ENCODE measurements at places on chromosomes 1 and 21.

DNA sequence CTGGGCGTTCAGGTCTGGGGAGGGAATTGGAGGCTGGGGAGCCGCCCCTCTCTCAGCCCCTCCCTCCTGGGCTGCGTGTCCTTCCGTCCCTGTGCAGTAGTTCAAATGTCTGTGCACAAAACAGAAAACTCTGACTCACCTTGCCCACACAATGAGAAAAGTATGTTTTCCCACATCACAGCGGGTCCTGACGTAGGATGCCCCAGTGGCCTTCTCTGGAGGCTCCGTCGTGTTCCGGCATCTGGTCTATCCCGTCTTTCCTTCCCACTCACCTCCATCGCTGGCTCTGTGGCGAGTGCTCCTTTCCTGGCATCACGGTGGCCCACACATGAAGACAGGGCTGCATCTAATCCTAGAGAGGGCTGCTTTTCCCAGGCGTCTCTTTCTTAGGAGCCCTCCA is 224.0 kb downstream of the KAZN start:
- ATAC-seq: peak; percentile 72

GRCh38 chr1:11970441-11971185 is 9.6 kb upstream of the MFN2 start:
- no peak for ATAC-seq

- ATAC-seq: peak; percentile 71
These were observed 1.1 kb downstream of the AGTRAP start for GRCh38 chr1:11736746-11737639.

- ATAC-seq: no peak
These were observed 177.1 kb downstream of the HHAT start for GRCh38 chr1:210505601-210506496.

DNA sequence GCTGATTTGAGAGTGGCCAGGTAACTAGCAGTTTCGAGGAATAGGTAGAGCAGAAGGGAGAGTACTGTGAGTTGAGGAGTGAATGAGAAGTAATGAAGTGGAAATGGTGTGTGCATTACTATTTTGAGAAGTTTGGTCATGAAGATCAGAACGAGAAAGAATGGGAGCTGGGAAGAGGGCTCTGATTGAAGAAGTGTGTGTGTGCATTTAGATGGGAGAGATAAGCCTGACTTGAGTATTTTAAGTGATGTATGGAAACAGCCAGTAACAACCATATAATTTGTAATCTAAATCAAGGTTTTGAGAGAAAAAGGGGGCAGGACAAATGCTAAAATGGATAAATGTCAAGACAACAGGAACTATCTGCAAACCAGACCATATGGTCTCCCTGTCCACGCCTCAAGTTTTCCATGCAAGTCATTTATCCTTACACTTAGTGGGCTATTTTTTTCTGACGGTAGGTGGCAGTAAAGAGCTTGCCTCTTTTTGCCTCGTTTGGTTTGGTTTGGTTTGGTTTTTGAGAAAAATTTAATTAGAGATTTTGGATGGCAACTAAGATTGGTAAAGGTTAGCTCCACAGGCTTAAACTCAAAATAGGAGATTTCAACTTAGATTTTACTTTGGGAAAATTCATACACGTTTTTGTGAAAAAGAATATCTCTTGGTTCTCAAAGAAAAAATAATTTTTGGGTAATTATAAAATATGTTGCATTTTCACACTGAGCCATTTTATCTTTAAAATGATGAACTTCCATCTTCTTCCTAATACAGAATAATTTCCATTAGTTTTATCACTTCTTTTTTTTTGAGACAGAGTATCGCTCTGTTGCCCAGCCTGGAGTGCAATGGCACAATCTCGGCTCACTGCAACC is 9.5 kb upstream of the B3GALNT2 start:
- ATAC-seq: peak; percentile 56

DNA sequence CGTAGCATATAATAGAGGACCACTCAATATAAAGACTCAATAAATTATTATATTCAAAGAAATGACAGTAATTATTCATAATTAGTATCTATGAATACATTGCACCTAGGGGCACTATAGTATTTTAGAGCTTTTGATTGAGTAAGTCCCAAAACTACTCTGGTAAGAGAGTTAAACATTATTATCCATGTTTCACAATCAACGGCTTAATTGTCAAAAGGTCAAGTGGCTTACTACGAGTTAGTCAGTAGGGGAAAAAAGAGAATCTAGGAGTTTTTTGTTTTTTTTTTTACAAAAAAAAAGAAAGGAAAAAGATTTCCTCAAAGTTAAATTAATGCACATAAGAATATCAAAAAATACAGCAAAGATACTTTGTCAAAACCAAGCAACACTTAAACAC is 20.4 kb upstream of the LAMC1 start:
- no peak for ATAC-seq

GRCh38 chr1:155037851-155038441 is 4.3 kb downstream of the DCST1 start:
- ATAC-seq: peak; percentile 65

- peak; percentile 55 for ATAC-seq
These were observed at the start of gene TGFB2 for GRCh38 chr1:218344814-218345672. TGFB2 (plus strand) TSS chr1:218345336; CDS start chr1:218346702, 1,366 bp downstream.

DNA sequence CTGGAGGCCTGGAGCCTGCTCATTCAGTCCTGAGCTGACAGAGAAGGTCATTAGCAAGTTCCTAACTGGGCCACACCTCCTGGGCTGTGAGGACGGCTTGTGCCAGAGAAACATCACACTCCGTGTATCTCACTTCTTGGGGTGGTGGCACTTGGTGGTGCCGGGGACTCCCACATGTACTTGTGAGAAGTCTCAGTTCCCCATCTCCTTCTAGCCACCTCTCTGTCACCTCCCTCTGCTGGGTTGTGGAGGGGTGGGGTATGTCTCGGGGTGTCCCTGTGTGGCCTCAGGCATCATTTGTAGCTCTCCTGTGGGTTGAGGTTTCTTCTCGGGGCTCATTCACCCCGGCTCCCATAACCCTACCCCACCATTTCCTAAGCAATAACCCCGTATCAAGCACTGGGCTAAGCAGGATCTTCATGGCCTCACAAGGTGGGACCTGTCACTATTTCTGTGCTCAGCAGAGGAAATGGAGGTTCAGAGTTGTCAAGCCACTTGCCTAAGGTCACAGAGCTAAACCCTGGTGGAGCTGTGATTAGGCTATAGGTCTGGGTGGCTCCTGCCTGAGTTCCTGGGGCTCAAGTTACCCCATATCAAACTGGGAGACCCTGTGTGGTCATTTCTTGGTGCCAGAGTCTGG is 62.5 kb downstream of the UBIAD1 start:
- no peak for ATAC-seq

DNA sequence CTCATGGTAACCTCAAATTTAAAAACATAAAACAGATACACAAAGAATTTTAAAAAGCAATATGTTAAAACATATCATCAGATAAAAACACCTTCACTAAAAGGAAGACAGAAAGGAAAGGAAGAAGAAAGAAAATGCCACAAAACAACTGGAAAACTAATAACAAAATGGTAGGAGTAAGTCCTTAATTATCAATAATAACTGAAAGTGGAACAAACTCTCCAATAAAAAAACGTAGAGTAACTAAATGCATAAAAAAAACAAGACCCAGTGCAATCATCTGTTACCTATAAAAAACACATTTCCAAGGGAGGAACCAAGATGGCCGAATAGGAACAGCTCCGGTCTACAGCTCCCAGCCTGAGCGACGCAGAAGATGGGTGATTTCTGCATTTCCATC is 47.1 kb upstream of the ACADM start:
- ATAC-seq: no peak

GRCh38 chr1:43140583-43140982 is 31.5 kb downstream of the EBNA1BP2 start:
- no peak for ATAC-seq

- ATAC-seq: no peak
These were observed 12.1 kb upstream of the RNF223 start for GRCh38 chr1:1085911-1086841.

Data from esophagus mucosa (tissue), 1 donor.